PC-9 (cell line): ENCODE measurements at places on chromosomes 6 and 20. TPM values are rescaled to one million over a fixed set of nuclear protein-coding genes. Genes with fewer than 3 reads are reported as not detected.

Gene SLC17A1
- not detected in 2 replicates for total RNA-seq

Gene CCND3
- total RNA-seq = 70.5 and 75.1 TPM in 2 replicates

Gene OXT
- not detected in 2 replicates for total RNA-seq

Gene ANGPT4
- total RNA-seq = not detected in 2 replicates

Gene HTR1B
- total RNA-seq = not detected in 2 replicates

Gene KHDC1L
- 1.1 TPM in 1 of 2 replicates, not detected in the other for total RNA-seq

Gene SLC23A2
- total RNA-seq = 20.4 and 22.3 TPM in 2 replicates

Gene PANK2
- total RNA-seq = 51.6 and 54.5 TPM in 2 replicates

Gene CPXM1
- total RNA-seq = not detected in 2 replicates

Gene FOXS1
- not detected in 2 replicates for total RNA-seq

Gene MATN4
- 0.33 and 0.60 TPM in 2 replicates for total RNA-seq

Gene DLL1
- not detected in 2 replicates for total RNA-seq

Gene IFT52
- total RNA-seq = 43.2 and 46.4 TPM in 2 replicates

Gene SEL1L2
- not detected in 2 replicates for total RNA-seq

Gene MAPK13
- total RNA-seq = 141 and 146 TPM in 2 replicates

Gene BCAS1
- 3.9 and 4.0 TPM in 2 replicates for total RNA-seq

Gene CTNNBL1
- 55.6 and 83.5 TPM in 2 replicates for total RNA-seq

Gene PAK5
- not detected in 2 replicates for total RNA-seq

Gene HLA-DRB1
- total RNA-seq = 2.3 and 3.1 TPM in 2 replicates

Gene STX11
- total RNA-seq = 0.17 and 0.40 TPM in 2 replicates

Gene ZNF311
- total RNA-seq = 2.1 TPM in 2 replicates

Gene CD93
- 0.07 TPM in 1 of 2 replicates, not detected in the other for total RNA-seq

Gene AMD1
- total RNA-seq = 40.1 and 46.4 TPM in 2 replicates

Gene NHSL1
- 17.5 and 17.8 TPM in 2 replicates for total RNA-seq

Gene HFE
- total RNA-seq = 33.3 and 46.0 TPM in 2 replicates

Gene HLA-DRA
- total RNA-seq = not detected in 2 replicates

Gene HDGFL1
- not detected in 2 replicates for total RNA-seq

Gene TENT5A
- 2.0 and 2.2 TPM in 2 replicates for total RNA-seq

Gene SCRT2
- total RNA-seq = not detected in 2 replicates

Gene LY6G5C
- 2.6 and 3.7 TPM in 2 replicates for total RNA-seq

Gene CGA
- not detected in 2 replicates for total RNA-seq

Gene ZNF337
- 12.8 and 14.6 TPM in 2 replicates for total RNA-seq

Gene WFDC8
- total RNA-seq = not detected in 2 replicates

Gene TRIM10
- not detected in 2 replicates for total RNA-seq

Gene PEDS1
- 34.8 and 37.7 TPM in 2 replicates for total RNA-seq

Gene PRSS35
- not detected in 2 replicates for total RNA-seq

Gene PHF20
- 59.8 and 60.2 TPM in 2 replicates for total RNA-seq

Gene OARD1
- total RNA-seq = 30.7 and 35.0 TPM in 2 replicates

Gene ZC2HC1B
- total RNA-seq = not detected in 2 replicates

Gene EYS
- total RNA-seq = not detected in 2 replicates

Gene ALDH5A1
- 19.1 and 21.2 TPM in 2 replicates for total RNA-seq

Gene EYA2
- not detected in 2 replicates for total RNA-seq

Gene RIPOR3
- total RNA-seq = 4.1 and 6.3 TPM in 2 replicates

Gene PAX1
- total RNA-seq = not detected in 2 replicates

Gene HTR1E
- not detected in 2 replicates for total RNA-seq

Gene MOG
- total RNA-seq = not detected in 2 replicates

Gene CRIP3
- 5.7 and 10.0 TPM in 2 replicates for total RNA-seq

Gene BMP7
- 0.13 and 0.60 TPM in 2 replicates for total RNA-seq

Gene TP53INP2
- total RNA-seq = 4.4 and 4.9 TPM in 2 replicates

Gene SPDEF
- 0.85 and 1.4 TPM in 2 replicates for total RNA-seq

Gene NRSN1
- not detected in 2 replicates for total RNA-seq

Gene MDFI
- total RNA-seq = 19.4 and 22.6 TPM in 2 replicates

Gene COL12A1
- 12.5 and 18.7 TPM in 2 replicates for total RNA-seq

Gene CEBPB
- total RNA-seq = 112 and 117 TPM in 2 replicates

Gene LCA5
- 4.8 and 5.4 TPM in 2 replicates for total RNA-seq
